CD4-positive, alpha-beta T cell treated with Interleukin-15 for 1 hour (primary cell): ENCODE measurements at places on chromosomes 4 and X.

- peak; percentile 17 for DNase-seq
Observed at GRCh38 chrX:133985164-133985966, at the start of gene GPC3. TSS of gene GPC3 (minus strand) at chrX:133985594.

GRCh38 chr4:10963958-10964703, 279.6 kb upstream of the CLNK start:
- no peak for DNase-seq

DNA sequence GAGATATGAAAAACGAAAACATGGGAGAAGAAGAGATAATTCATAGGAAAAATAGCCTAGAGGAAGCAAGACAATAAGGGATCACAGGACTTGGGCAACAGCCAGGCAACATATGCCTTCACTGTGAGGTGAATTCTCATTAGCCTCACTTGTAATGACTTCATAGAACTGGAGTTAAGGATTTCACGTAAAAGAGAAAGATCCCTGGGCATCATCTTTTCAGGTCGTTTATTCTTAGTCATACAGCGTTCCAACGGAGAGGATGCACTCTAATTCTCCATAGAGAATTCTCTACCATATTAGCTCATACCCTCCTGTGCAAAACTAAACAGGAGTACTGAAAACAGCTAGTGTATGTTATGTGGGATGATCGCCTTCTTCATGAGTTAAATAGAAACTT, 1.4 kb downstream of the PRKG2 start:
- no peak for DNase-seq

DNA sequence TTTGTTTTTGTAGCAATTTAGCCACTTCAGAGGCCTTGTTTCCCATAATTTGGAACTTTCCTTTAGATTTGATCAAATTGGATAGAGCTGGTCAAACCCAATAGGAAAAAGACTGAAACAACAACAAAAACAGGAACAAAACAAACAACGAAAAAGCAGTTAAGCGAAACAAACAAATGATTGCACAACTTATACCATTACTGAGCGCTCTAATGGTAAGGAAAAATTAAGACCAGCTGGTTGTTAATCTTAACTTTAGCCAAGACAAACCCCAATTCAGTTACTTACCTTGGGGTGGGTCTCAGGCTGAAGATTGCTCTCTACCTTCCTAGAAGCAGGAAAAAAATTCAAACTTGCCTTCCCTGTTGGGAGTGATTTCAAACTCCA, 38.3 kb downstream of the SPCS3 start:
- DNase-seq, result no peak

- DNase-seq, result peak; percentile 33
Observed at GRCh38 chr4:10684631-10685030, at the start of gene CLNK. TSS of gene CLNK (minus strand) at chr4:10684768. CDS start at chr4:10667869, 16,899 bp downstream.

DNA sequence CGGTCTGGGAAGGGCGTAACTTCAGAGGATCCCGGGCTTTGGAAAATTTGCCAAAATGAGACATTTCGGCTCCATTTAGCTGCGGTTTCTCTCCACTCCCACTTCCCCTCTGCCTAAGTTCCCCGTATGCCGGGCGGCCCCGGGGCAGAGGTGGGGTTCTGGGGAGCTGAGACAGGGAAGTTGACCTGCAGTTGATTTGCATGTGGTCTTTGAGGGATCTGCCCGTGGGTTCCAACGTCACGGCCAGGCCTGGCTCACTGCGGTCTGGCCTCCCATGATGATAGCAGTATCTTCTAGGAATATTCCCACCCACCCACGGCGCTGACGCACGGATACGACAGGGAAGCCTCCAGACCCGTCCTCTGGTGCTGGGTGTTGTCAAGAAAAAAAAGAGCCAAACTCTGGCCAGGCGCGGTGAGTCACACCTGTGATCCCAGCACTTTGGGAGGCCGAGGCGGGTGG, 27.3 kb upstream of the CRLF2 start:
- DNase-seq, result peak; percentile 92

DNA sequence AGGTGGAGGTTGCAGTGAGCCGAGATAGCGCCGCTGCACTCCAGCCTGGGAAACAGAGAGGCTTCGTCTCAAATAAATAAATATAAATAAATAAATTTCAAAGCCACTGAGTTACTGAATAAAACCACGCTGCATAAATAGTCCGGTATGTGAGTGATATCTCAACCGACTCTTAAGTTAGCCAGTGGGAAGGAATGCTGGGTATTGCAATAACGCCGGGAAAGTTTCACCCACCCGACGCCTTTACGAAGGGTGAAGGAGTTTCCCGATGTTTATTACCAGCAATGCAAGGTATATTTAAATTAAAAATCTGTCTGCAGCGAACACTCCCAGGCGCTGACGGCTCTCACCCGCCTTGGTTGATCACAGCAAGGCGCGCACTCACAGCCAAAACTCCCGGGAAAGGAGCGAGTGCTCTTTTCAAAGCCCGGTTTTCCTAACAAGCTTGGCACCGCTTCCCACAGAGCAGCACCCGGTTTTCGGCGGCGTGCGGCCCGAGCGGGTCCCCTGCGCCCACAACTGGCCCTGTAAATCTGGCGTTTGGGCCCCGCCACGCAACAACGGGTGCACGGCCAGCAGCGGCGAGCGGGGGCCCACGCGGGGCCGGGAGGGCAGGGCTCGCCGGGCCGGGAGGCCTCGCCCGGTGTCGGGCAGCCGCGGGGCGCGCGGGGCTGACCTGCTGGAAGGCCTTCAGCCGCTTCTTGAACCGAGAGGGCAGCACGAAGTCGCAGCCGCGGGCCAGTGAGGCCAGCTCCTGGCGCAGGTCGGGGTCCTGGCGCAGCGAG, 13.7 kb downstream of the PPP2R3B start:
- DNase-seq, result no peak
